Thyroid gland (tissue), 4 donors: ENCODE measurements at places on chromosomes 2 and 18. TPM values are rescaled to one million over a fixed set of nuclear protein-coding genes. Genes with fewer than 3 reads are reported as not detected.

DNA sequence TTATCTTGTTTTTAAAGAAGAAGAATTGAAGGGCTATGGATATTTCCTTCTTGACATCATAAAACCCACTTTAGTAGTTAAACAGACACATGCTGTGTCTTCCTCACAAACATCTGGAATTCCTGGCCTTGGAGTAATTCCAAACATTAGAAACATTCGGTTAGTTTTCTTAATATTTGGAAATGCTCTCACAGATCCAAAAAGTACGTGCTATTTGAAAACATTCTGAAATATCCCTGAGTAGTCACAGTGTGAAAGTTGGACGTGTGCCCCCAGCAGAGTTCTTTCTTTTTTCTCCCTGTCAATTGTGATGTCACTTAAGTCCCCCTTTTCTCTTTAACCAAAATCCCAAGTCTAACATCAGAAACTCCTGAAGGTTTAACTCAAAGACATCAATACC lies 91.3 kb downstream of the ANTXR1 start:
- no peak overlapping the region for H3K27ac ChIP-seq
- no peak overlapping the region for H3K4me3 ChIP-seq
- no peaks in the 10 kb centered on the region for H3K4me1 ChIP-seq
- no peaks in the 10 kb centered on the region for H3K27me3 ChIP-seq

- no peak overlapping the region for H3K4me3 ChIP-seq
- H3K4me1 ChIP-seq, result peaks cover 11% of the 10 kb centered on the region
- H3K27ac ChIP-seq, result no peak overlapping the region
- no peak for DNase-seq
- no peaks in the 10 kb centered on the region for H3K27me3 ChIP-seq
Measured at GRCh38 chr2:158464426-158465281, 7.9 kb downstream of the PKP4 start.

DNA sequence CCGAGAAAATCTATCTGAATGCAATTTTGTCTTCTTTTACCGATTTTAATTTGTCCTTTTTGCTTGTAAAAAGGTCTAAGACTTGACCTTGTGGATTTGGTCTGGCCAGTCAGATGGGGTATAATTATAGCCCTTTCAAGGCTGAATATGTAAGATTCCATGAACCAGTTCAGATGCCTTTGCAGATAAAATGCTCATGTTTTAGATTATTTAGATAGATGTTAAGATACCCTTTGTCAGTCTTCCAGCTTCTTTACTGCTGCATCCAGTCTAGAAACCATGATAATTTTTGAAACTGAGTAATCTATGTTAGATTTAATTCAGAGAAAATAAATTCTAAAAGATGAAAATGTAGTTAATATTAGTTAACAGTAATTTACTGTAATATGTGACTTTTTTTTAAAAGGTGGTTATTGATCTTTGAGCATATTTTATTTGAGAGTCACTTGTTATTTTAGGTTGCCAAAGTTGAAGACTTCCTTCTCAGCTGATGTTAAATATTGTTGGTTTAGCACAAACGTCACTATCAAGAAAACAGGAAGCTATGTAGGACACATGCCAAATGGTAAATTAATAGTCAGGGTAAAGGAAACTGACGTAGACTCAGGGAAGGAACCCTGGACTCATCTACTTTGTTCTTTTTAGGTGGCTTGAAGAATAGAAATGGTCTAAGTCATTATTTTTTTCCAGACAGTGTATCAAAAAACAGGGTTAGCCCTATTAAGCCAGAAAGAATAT lies 29.8 kb downstream of the BABAM2 start:
- no peak overlapping the region for H3K4me3 ChIP-seq
- no peak for DNase-seq
- peak overlapping the region; percentile 44 for H3K27ac ChIP-seq
- no peaks in the 10 kb centered on the region for H3K36me3 ChIP-seq
- H3K4me1 ChIP-seq, result peaks cover 25% of the 10 kb centered on the region

GRCh38 chr2:85648619-85649018 lies 19.4 kb downstream of the SFTPB start:
- H3K4me1 ChIP-seq, result peaks cover 24% of the 10 kb centered on the region
- no peaks in the 10 kb centered on the region for H3K27me3 ChIP-seq
- no peak overlapping the region for H3K4me3 ChIP-seq
- DNase-seq, result peak; percentile 30
- H3K36me3 ChIP-seq, result peaks cover 63% of the 10 kb centered on the region

GRCh38 chr2:20803226-20803682 lies 19.6 kb downstream of the LDAH start:
- no peaks in the 10 kb centered on the region for H3K27me3 ChIP-seq
- no peak overlapping the region for H3K4me3 ChIP-seq
- no peaks in the 10 kb centered on the region for H3K4me1 ChIP-seq
- H3K27ac ChIP-seq, result no peak overlapping the region

DNA sequence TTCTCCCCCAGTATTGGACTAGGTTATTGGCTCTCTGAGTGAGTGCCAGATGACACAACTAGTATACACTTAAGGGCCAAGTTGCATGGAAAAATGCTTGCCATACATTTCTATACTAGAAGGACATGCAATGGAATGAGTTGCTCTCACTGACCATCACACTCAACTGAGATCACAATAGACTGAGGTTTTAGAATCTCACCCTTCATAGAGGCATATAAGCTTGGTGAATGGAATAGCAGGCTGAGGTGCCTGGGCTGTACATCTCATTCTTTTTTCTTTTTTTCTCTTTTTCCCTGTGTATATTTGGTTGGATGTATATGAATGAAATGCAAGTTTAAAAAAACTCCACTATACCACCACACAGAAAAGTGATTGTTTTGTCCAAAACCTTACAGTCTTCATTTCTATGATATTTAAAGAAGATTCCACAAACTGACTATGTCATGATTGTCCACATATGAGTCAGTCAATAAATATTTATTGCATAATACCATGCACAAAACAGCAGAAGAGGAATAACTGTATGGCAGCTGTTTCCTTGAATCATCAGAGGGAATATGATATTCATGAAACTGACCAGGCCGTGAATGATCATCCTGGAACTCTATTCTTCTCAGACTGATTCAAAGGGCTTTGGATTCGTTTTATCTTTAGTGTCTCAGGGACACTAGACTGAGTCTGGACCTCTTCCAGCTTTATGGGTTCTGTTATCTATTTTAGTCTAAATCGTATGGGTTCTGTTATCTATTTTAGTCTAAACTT lies 122.6 kb upstream of the STK17B start:
- no peak overlapping the region for H3K27ac ChIP-seq
- no peaks in the 10 kb centered on the region for H3K27me3 ChIP-seq
- no peak for DNase-seq
- H3K36me3 ChIP-seq, result no peaks in the 10 kb centered on the region
- H3K4me3 ChIP-seq, result no peak overlapping the region
- H3K4me1 ChIP-seq, result peaks cover 16% of the 10 kb centered on the region

Gene MC2R
- total RNA-seq, result not detected

GRCh38 chr2:126115975-126116374 lies 540.0 kb upstream of the GYPC start:
- no peaks in the 10 kb centered on the region for H3K27me3 ChIP-seq
- H3K4me3 ChIP-seq, result no peak overlapping the region
- DNase-seq, result no peak
- H3K4me1 ChIP-seq, result no peaks in the 10 kb centered on the region

Gene CPLX4
- not detected for total RNA-seq

Gene TANC1
- total RNA-seq, result 51.1 TPM

DNA sequence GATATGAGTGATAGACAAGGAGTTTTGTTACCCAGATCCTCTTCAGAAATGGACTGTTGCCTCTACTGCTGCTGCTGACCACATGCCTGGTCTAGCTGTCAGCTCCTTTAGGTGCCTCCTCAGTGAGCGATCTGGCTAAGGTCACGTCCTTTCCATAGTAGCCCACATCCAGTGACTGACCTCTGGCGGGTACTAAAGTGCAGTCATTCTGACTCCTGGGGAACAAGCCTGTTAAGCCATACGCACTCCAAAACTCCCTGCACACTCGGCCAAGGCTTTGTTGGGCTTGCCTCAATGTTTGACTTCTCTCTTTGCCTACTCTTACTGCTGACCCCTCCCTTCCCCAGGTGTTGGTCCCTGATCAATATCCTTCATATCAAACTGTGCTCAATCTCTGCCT lies 685.2 kb downstream of the IRS1 start:
- H3K4me1 ChIP-seq, result no peaks in the 10 kb centered on the region
- no peaks in the 10 kb centered on the region for H3K27me3 ChIP-seq
- H3K27ac ChIP-seq, result no peak overlapping the region
- no peak overlapping the region for H3K4me3 ChIP-seq
- no peak for DNase-seq

- H3K27ac ChIP-seq, result no peak overlapping the region
- no peak for DNase-seq
- no peaks in the 10 kb centered on the region for H3K36me3 ChIP-seq
Measured at GRCh38 chr2:52475590-52475989, 1292.0 kb upstream of the CHAC2 start.

DNA sequence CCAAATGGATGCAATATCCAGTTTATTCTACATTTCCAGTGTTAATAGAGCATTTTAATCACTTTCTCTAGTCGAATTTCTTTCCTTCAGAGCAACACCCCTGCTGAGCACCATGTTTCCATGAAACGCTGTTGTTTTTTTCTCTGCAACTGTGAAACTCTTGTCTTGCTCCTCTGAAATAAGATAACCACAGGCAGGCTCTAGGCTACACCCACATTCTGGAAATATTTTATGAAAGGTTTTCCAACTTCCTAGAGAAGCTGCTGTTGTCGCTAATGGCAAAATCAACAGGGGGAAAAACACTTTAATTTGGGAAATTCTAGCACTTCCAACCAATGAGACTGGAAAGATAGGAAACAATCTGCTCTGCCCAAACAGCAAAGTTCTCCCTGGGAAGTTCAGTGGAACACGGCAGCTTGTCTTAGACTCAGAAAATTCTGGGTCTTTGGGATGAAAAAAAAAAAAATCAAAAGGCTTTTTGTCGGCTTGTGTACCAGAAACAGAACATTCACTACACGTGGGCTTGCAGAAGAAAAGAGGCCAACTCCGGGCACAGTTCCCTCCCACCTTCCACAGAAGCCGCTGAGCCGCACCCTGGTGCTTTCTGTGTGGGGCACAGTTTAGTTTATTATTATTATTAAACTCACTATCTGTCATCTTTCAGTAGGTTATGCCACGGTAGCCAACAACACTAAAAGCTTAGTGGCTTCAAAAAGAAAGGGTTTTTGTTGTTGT lies 98.7 kb downstream of the MMADHC start:
- H3K27ac ChIP-seq, result no peak overlapping the region
- no peak for DNase-seq
- H3K4me3 ChIP-seq, result no peak overlapping the region
- no peaks in the 10 kb centered on the region for H3K36me3 ChIP-seq

Gene DSEL
- total RNA-seq, result 8.2 TPM

DNA sequence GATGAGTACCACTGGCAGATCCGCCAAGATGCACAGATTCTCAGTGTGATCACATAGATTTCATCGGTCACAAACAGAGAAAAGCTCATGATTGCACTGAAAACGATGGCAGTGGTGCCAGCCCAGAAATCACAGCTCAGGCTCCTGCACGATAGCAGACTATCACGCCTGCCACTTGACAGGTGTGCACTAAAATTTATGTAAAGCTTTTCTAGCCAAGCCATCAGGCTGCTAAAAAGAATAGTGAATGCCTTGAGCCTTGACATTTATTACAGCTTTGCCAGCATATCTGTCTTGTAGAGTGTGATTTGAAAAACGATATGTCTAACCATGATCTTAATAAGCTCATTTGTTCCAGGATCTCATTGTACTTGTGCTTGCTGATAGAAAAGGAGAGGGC lies 409.5 kb upstream of the CWC22 start:
- no peak for DNase-seq
- H3K4me3 ChIP-seq, result no peak overlapping the region
- H3K27ac ChIP-seq, result no peak overlapping the region
- no peaks in the 10 kb centered on the region for H3K36me3 ChIP-seq
- H3K4me1 ChIP-seq, result no peaks in the 10 kb centered on the region

- no peak overlapping the region for H3K4me3 ChIP-seq
- DNase-seq, result no peak
- H3K27ac ChIP-seq, result no peak overlapping the region
- peaks cover 4% of the 10 kb centered on the region for H3K4me1 ChIP-seq
- H3K36me3 ChIP-seq, result no peaks in the 10 kb centered on the region
Measured at GRCh38 chr2:219681694-219682300, 54.4 kb downstream of the SLC4A3 start.

DNA sequence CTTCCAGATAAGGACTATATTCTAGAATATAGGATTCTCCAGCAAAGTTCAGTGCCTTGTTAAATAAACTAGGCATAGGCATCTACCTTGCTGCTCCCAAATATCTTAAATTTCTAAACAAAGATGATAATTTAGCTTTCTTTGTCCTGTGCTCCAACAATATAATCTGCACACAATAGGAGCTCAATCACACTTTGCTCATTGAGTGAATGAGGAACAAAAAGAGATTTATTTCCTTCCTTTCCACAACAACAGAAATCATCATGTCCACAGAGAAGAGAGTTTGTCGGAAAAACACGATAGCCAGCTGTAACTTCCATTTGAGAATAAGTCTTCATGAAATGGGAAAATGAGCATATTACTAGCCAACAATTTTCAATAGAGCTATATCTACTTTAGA lies 256.7 kb downstream of the TCF4 start:
- no peak overlapping the region for H3K27ac ChIP-seq
- no peaks in the 10 kb centered on the region for H3K27me3 ChIP-seq
- H3K4me3 ChIP-seq, result no peak overlapping the region
- DNase-seq, result no peak

Gene EVA1A
- total RNA-seq, result 19.8 TPM

Gene SGPP2
- 33.7 TPM for total RNA-seq

Gene ALLC
- not detected for total RNA-seq

Gene TDRD15
- total RNA-seq, result 0.45 TPM

DNA sequence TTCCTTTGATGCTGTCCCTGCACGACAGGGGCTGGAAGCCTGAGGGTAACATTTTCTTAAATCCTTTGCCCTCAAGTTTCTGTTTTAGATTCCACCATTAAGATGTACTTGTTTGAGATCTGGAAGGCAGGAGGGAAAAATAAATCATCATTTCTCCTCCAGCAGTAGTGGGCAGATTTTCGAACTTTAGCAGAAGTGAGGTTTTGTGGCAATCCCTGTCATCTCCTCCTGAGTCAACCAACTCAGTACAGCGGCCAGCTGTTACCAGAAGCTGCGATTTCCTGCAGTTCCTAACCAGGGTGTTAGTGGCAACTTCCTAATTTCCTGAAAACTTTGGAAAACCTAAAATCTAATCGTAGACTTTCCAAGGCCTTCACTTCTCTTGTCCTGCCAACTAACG lies 517.2 kb upstream of the ACVR2A start:
- H3K4me3 ChIP-seq, result no peak overlapping the region
- no peaks in the 10 kb centered on the region for H3K27me3 ChIP-seq
- H3K4me1 ChIP-seq, result no peaks in the 10 kb centered on the region

Gene REG3A
- total RNA-seq, result not detected

DNA sequence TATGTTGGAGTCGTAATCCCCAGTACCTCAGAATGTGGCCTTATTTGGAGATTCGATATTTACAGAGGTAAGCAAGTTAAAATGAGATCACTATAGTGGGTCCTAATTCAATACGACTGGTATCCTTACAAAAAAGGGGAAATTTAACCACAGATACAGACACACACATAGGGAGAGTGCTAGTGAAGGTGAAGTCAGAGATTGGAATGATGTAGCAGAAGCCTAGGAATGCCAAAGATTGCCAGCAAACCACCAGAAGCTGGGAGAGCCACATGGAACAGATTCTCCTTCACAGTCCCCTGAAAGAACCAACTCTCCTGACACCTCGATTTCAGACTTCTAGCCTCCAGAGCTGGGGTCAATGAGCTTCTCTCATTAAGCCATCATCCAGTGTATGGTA lies 17.7 kb upstream of the ACTR3 start:
- no peak overlapping the region for H3K27ac ChIP-seq
- H3K27me3 ChIP-seq, result no peaks in the 10 kb centered on the region
- H3K4me1 ChIP-seq, result no peaks in the 10 kb centered on the region
- H3K4me3 ChIP-seq, result no peak overlapping the region
